Amniotic epithelial cell (primary cell): ENCODE measurements at places on chromosomes 5 and 9.
A peak's percentile ranks its signal among the peaks of the same experiment; 100 is the strongest.

DNA sequence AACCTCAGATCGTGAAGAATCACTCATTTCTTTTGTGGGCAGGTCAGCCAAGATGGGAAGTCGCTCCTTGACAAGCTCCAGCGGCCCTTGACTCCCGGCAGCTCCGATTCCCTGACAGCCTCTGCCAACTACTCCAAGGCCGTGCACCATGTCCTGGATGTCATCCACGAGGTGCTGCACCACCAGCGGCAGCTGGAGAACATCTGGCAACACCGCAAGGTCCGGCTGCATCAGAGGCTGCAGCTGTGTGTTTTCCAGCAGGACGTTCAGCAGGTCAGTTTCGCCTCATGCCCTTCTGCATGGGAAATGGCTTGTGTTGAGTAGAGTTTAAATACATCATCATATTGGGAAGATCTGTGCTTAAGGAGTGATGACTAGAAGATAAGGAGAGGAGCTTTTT is 173.3 kb downstream of the TRIO start:
- DNase-seq: no peak

DNA sequence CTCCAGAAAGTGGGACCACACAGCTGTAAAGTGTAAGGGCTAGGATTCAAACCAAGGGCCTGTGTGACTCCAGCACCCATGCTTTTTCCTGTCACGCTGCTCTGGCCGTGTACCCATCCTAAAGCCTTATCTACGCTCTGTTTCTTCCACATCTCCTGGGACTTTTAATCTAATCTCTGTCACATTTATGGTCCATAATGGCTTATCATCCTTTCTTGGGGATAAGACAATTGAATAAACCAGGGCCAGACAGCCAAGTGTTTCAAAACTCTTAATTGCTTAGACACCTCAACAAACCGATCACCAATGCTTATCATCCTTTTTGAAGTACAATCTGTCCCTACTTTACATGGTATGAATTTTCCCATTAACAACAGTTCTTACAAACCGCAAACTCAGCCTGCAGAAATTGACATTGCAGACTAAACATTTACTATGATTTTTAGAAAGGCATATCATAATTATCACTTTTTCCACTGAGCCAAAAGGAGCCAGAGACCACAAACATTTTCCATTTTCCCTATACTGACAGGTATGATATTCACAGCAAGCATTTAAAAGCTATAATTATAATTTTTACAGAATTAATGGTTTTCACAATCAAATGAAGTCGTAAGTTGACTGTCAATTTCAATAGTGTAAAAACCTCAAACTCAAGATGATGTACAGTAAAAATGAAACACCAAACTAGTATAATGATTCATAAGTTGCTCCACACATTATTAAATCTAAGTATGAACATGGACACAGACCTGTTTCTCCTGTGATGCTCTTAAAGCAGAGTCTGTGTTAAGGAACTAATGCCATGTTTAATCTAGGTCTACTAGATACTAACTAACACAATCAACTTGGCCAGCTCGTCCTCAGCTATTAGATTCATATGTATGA is 99.5 kb downstream of the FBXW11 start:
- DNase-seq: no peak

GRCh38 chr5:60821488-60822284 is 22.4 kb downstream of the ELOVL7 start:
- DNase-seq: no peak

DNA sequence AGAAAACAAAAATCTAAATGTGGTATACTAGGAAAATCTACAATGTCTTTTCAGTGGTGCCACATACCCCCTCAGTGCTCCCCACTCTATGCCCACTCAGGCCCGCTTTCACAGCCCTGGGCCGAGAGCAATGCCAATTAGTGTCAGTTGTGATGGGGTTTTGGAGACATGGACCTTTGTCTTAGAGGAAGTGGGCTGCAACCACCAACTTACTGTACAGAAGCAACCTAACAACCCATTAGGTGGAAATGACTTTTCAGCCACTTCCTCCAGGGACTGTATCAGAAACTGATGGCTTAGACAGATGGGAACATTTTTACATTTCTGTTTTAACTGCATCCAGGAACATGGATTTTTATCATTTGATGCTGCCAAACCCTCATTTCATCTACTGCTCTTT is 268.0 kb downstream of the BNC2 start:
- DNase-seq: no peak

- DNase-seq: no peak
Observed at GRCh38 chr9:136489731-136490130, 6.9 kb upstream of the SEC16A start.

GRCh38 chr9:117800389-117800788 is 96.2 kb downstream of the TLR4 start:
- no peak for DNase-seq

- DNase-seq: no peak
Observed at GRCh38 chr5:160930406-160930805, 78.4 kb upstream of the ATP10B start.

GRCh38 chr9:131284856-131285255 is 4.7 kb upstream of the PLPP7 start:
- DNase-seq: no peak

DNA sequence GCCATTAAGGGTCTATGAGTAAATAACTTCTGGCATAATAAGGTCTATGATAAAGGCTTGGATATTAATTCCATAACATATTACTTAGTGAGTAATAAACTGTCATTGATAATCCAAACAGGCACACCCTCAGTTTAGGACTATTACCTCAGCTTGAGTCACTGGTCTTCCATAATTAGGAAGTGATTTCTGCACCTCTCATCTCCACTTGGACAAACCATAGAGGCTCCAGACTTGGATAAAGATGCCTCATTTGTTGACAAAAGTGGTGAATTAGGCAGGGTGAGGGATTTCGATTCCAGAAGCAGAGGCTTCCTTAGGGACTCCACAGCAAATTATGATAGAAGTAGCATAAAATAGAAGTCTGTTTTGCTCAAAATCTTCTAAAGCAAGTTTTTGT is 127.5 kb upstream of the MTAP start:
- DNase-seq: no peak

- DNase-seq: no peak
Observed at GRCh38 chr5:174664180-174664850, 60.1 kb upstream of the MSX2 start.

DNA sequence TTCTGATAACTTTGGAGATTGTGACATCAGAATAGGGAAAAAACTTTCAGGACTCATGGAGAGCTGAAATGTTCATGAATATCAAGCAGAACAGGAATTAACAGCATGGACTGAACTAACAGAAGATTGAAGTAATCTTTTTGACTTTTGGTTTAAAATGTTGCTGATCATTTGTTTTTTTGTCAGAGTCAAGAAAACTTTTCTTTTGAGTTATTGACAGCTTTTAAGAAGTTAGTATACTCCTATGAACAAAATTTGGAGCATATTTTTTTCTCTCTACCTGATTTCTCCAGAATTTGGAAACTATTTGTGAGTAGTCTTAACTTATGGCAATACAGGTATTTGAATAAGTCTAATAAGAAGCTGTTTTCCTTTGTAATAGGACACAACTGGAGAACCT is 244.3 kb upstream of the KLF9 start:
- no peak for DNase-seq

DNA sequence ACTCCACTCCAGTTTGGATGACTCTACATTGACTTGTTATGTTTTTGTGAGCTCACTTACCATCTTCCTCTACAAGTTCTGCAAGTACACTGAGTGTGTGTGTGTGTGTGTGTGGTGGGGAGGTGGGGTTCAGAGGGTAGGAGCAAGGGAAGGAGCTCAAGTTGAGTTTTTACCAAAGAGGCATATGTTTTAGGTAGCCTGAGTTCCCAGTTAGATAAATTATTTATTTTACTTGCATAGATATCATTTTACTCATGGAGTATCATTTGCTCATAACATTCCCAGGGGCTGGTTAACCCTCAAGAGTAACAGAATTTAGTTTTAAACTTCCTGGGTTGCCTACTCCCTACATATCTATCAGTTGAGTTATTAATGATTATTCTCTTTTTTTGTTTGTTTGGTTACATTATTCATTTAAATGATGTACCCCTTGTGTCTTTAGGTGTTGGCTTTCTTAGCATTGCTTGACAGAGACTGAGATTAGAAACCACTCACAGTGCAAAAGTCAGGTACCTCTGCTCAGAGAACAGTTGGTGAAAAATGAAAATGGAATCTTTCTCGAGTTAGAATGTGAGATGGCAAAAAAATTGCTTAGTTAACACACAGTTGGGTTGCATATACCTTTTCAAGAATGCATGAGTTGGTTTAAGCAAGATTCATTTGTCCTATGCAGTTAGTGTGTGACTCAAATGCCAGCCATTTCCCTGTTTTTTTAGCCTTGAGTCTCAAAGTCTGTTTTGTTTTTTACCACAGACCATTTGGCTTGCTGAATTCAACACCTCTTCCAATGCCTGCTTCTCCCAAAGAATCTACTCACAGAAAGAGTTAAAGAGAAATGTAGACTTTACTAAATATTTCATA is 29.2 kb downstream of the TNFSF8 start:
- peak; percentile 54 for DNase-seq

- DNase-seq: no peak
Observed at GRCh38 chr5:82169892-82170291, 108.3 kb downstream of the RPS23 start.

- no peak for DNase-seq
Observed at GRCh38 chr5:79728396-79728795, 38.8 kb downstream of the CMYA5 start.

- no peak for DNase-seq
Observed at GRCh38 chr5:146884066-146884626, 5.6 kb upstream of the PPP2R2B start.

DNA sequence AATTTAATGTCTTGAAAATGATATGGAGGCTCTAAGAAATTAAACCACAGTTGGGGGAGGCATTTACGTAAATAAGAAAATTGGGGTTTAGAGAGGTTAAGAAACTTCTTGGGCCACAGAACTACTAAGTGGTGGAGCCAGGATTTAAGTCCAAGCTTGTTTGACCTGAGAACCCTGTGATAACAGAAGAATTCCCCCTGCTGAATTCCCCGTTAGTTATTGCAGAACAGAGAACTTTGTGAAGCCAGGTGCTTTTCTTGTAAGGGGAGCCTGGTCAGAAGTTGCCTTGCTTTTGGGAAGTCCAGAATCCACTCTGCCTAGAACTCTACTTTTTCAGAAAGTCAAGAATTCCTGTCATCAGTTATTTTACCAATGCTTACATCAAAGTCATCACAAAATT is 309.3 kb upstream of the SEMA6A start:
- no peak for DNase-seq

- DNase-seq: no peak
Observed at GRCh38 chr9:32161209-32161608, 223.2 kb upstream of the ACO1 start.

DNA sequence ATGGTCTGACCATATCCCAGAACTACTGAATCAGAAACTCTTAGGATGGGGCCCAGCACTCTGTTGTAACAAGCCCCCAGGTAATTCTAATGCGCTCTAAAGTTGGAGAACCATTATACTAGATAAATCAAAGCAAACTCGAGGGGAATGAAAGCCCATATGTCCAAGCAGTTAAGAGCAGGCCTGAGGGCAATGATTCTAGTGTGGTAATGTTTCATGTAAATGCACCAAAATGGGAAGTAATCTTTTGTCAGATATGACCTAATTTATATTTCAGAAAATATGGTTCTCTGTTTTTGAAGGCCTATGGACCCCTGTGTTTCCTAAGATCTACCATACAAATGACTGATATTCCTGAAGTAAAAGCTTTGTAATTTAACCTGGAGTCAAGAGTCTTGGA is 108.0 kb upstream of the PTGER4 start:
- no peak for DNase-seq

GRCh38 chr5:161085056-161085455 is 233.0 kb upstream of the ATP10B start:
- DNase-seq: no peak

DNA sequence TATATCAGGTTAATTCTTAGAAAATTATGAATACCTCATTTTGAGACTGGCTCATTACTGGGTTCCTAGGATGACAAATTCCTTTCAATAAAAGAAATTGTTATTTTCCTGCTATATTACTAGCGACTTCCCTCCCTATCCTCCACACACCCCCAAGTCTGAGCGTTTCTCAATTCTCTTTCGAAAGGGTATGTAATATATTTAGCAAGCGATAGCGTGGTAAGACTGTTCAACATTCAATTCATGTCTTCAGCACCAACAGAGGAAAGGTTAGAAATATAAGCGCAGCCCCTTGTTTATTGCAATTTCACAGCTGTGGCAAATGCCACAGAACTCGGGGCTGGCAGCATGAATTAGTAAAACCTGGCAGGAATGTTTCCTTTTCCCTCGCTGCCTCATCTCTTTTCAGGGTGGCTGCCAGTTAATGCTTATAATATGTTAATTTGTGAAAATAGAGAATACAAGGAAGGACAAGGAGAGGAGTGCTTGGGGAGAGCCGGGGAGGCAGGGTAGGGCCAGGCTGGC is 152.7 kb upstream of the TBCA start:
- no peak for DNase-seq

DNA sequence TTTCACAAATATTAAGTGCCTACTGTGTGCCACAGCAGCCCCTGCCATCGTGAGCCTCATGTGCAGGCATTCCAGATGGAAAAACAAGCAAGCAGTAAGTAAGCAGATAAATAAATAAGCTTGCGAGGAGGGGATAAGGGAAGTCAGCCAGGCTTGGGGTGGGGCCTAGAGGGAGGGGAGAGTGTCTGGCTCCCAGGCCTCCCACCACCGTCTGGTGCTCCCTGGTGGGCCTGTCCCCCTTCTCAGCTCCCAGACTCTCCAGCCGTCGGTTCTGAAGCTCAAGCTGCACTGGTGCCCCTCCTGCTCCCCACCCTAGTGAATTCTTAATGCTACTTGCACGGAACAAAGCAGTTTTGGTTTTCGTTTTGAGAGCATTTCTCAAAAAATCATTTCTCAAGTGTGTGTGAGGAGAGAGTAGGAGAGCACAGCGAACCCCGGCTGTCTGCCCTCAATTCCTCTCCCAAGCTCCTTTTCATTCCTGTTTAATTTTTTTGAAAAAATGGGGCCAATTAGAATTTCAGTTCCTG is 6.6 kb upstream of the IER5L start:
- DNase-seq: no peak
